Ovary (tissue), 10 donors: ENCODE measurements at places on chromosomes 6 and 20. TPM values are rescaled to one million over a fixed set of nuclear protein-coding genes. Genes with fewer than 3 reads are reported as not detected.

- no peaks in the 10 kb centered on the region for H3K27me3 ChIP-seq
- H3K27ac ChIP-seq, result no peak overlapping the region
- no peaks in the 10 kb centered on the region for H3K4me1 ChIP-seq
- H3K4me3 ChIP-seq, result no peak overlapping the region
- no peak for DNase-seq
Measured at GRCh38 chr6:28462401-28462800, 19.1 kb upstream of the ZSCAN23 start.

The NHLRC1 gene
- 1.7 TPM for total RNA-seq

The CD24 gene
- total RNA-seq, result 0.40 TPM

DNA sequence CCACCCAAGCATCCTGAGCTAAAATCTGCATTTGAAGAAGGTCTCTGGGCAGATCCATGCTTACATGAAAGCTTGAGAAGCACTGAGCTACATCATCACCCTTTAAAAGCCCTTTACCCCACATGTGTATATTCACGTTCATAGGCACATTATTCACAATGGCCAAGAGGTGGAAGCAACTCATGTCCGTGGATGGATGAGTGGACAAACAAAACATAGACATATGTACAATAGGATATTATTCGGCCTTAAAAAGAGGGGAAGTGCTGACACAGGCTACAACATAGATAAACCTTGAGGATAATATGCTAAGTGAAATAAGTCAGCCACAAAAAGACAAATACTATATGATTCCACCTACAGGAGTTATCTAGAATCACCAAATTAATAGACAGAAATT is 17.6 kb downstream of the ADGRF5 start:
- no peaks in the 10 kb centered on the region for H3K36me3 ChIP-seq
- H3K4me1 ChIP-seq, result peaks cover 1% of the 10 kb centered on the region
- H3K27ac ChIP-seq, result no peak overlapping the region
- H3K27me3 ChIP-seq, result no peaks in the 10 kb centered on the region

DNA sequence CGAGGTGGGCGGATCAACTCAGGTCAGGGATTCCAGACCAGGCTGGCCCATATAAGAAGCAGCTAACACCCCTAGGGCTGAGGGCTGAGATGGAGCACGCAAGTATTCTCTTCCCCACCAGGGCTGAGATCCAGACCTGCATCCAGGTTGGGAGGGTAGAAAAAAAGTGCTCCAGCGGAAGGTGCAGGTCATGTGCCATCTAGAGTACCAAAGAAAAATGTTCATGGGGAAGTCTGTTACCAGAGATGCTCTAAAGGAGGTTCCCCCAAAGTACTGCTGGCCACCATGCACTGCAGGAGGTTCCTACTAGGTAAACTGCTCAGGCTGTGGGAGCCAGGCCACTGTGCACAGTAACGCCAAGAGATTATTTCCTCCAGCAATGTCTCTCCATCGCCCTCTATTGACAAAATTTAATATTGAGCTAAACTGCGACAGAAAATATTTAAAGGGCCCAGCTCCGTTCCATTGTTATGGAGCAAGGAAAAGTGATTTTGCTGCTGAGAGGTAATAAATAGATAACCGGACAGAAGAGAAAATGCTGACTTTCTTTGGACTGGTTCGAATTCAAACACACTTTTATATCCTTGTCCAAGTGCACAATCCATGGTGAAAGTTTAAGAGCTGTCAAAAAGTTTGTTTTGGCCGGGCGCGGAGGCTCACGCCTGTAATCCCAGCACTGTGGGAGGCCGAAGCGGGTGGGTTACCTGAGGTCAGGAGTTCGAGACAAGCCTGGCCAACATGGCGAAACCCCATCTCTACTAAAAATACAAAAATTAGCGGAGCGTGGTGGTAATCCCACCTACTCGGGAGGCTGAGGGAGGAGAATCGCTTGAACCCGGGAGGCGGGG is 159.9 kb downstream of the OR2B2 start:
- no peaks in the 10 kb centered on the region for H3K27me3 ChIP-seq
- peak overlapping the region; percentile 77 for H3K27ac ChIP-seq
- peaks cover 2% of the 10 kb centered on the region for H3K4me1 ChIP-seq
- peak overlapping the region; percentile 62 for H3K4me3 ChIP-seq
- peak; percentile 32 for DNase-seq

The CCR6 gene
- total RNA-seq, result not detected

The IL17F gene
- not detected for total RNA-seq

DNA sequence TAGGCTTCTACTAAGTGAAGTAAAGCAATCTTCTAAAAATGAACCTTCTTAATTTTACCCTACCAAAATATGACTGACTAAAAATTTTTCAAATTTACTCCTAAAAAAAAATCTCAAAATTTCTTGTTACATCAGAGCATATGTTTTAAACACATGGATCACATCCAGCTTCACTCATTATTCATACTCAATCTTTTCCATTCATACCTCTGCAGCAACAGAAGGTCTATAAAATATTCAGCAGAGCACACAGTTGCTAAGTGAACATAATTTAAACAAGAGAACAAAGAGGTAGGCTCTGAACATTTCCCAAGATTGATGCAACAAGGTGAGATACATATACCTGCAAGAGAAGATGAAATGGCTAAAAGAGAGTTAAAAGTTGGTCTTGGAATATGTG is 213.9 kb downstream of the SOD2 start:
- no peaks in the 10 kb centered on the region for H3K4me1 ChIP-seq
- H3K27me3 ChIP-seq, result no peaks in the 10 kb centered on the region
- no peak overlapping the region for H3K4me3 ChIP-seq
- DNase-seq, result no peak

The SLC22A16 gene
- total RNA-seq, result not detected

The SLC35D3 gene
- total RNA-seq, result not detected

DNA sequence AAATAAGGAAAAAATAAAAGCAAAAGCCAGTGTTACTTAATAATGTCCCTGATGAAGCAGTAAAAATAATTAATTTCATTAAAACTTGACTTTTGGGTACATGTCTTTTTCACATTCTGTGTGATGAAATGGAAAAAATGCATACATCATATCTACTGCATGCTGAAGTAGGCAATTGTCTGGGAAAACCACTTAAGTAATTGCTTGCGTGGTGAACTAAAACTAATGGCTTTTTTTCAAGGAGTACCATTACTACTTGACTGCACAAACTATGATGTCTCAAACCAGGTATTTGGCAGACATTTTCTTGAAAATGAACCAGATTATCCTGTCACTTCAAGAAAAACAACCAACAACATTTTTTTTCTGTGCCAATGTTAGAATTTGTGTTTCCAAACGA is 91.3 kb upstream of the AKIRIN2 start:
- no peak overlapping the region for H3K27ac ChIP-seq
- no peak for DNase-seq
- peaks cover 2% of the 10 kb centered on the region for H3K4me1 ChIP-seq
- no peaks in the 10 kb centered on the region for H3K36me3 ChIP-seq

DNA sequence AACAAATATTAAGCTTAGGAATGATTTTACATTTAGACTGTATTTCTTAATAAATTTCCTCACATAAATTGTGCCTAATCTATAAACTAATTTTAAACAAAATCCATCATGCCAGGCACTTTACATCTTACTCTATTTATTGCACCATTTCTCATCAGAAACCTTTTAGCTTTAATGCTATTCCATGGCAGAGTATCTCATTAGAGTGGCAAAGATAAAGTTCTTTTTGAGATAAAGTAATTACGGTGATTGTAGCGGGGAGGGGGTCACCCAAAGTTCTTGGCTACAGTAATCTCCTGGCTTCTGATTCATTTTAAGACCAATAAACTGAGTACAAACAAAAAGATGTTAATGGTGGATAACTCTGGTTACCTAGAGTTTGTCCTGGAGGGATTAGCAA is 532.1 kb downstream of the PRKN start:
- DNase-seq, result no peak
- no peaks in the 10 kb centered on the region for H3K27me3 ChIP-seq
- no peak overlapping the region for H3K4me3 ChIP-seq
- no peaks in the 10 kb centered on the region for H3K36me3 ChIP-seq
- H3K4me1 ChIP-seq, result no peaks in the 10 kb centered on the region
- no peak overlapping the region for H3K27ac ChIP-seq
